A549 treated with Mapracorat at 1 μM for 4 hours (cell line): ENCODE measurements at places on chromosomes 7 and 10. TPM values are rescaled to one million over a fixed set of nuclear protein-coding genes. Genes with fewer than 3 reads are reported as not detected.

Gene SFXN2
- total RNA-seq = 2.9 to 3.4 TPM (median 3.0 TPM) in 5 replicates

Gene NKX1-2
- total RNA-seq = 0.04 to 0.06 TPM in 2 of 5 replicates, not detected in the others

Gene TFR2
- total RNA-seq = 1.7 to 3.0 TPM (median 2.7 TPM) in 5 replicates

Gene GIMAP5
- 0.08 TPM in 1 of 5 replicates, not detected in the others for total RNA-seq

Gene POM121C
- 30.4 to 43.0 TPM (median 37.6 TPM) in 5 replicates for total RNA-seq

Gene DENND2A
- 0.41 to 1.0 TPM (median 0.55 TPM) in 5 replicates for total RNA-seq

Gene TMEM176A
- not detected in 5 replicates for total RNA-seq

Gene AGK
- total RNA-seq = 25.9 to 36.7 TPM (median 28.4 TPM) in 5 replicates

Gene GIMAP7
- total RNA-seq = not detected in 5 replicates

Gene H2AZ2
- total RNA-seq = 217 to 265 TPM (median 250 TPM) in 5 replicates

Gene PNLIPRP3
- total RNA-seq = 0.08 TPM in 1 of 5 replicates, not detected in the others

Gene CAMK2B
- total RNA-seq = 0.12 to 0.58 TPM (median 0.23 TPM) in 5 replicates

Gene ATOH7
- total RNA-seq = 0.12 to 0.27 TPM (median 0.17 TPM) in 4 of 5 replicates, not detected in the other

Gene ICA1
- 0.77 to 1.6 TPM (median 1.00 TPM) in 5 replicates for total RNA-seq

Gene CNPY1
- not detected in 5 replicates for total RNA-seq

Gene PHYHIPL
- 0.11 to 0.73 TPM (median 0.35 TPM) in 5 replicates for total RNA-seq

Gene MAT1A
- total RNA-seq = 0.05 to 0.28 TPM (median 0.05 TPM) in 3 of 5 replicates, not detected in the others

Gene SFXN4
- 45.8 to 50.5 TPM (median 46.3 TPM) in 5 replicates for total RNA-seq

Gene ADCYAP1R1
- total RNA-seq = 0.02 to 0.08 TPM (median 0.04 TPM) in 4 of 5 replicates, not detected in the other

Gene SFTPA1
- total RNA-seq = not detected in 5 replicates

Gene AFAP1L2
- total RNA-seq = 19.2 to 25.5 TPM (median 21.7 TPM) in 5 replicates

Gene MMP21
- total RNA-seq = 0.08 to 0.11 TPM in 2 of 5 replicates, not detected in the others

Gene SGPL1
- 26.1 to 32.5 TPM (median 27.9 TPM) in 5 replicates for total RNA-seq

Gene MYL10
- total RNA-seq = not detected in 5 replicates

Gene OR2A12
- total RNA-seq = not detected in 5 replicates

Gene VAX1
- 0.97 to 1.7 TPM (median 1.5 TPM) in 5 replicates for total RNA-seq

Gene MNX1
- 3.0 to 5.8 TPM (median 5.5 TPM) in 5 replicates for total RNA-seq

Gene PRRT4
- 0.37 to 0.42 TPM (median 0.40 TPM) in 4 of 5 replicates, not detected in the other for total RNA-seq

Gene AGR2
- 100 to 177 TPM (median 136 TPM) in 5 replicates for total RNA-seq

Gene FAM20C
- total RNA-seq = 33.8 to 48.3 TPM (median 45.2 TPM) in 5 replicates

Gene WNT8B
- 0.06 TPM in 1 of 5 replicates, not detected in the others for total RNA-seq

Gene FAM25A
- not detected in 5 replicates for total RNA-seq

Gene CALML3
- total RNA-seq = not detected in 5 replicates

Gene TMEM140
- 0.95 to 1.2 TPM (median 1.0 TPM) in 5 replicates for total RNA-seq

Gene LRIT1
- not detected in 5 replicates for total RNA-seq

Gene PLA2G12B
- not detected in 5 replicates for total RNA-seq

Gene PKD1L1
- 0.07 to 0.44 TPM (median 0.32 TPM) in 5 replicates for total RNA-seq

Gene SH2B2
- total RNA-seq = 1.8 to 3.9 TPM (median 3.5 TPM) in 5 replicates

Gene MYPN
- 2.2 to 3.0 TPM (median 2.3 TPM) in 5 replicates for total RNA-seq

Gene EBF3
- total RNA-seq = 0.07 to 0.19 TPM (median 0.12 TPM) in 5 replicates

Gene SAP25
- 0.34 to 0.60 TPM (median 0.53 TPM) in 4 of 5 replicates, not detected in the other for total RNA-seq

Gene MEIG1
- 0.48 to 1.2 TPM (median 0.80 TPM) in 5 replicates for total RNA-seq

Gene PALD1
- 5.8 to 7.4 TPM (median 6.7 TPM) in 5 replicates for total RNA-seq

Gene HIBADH
- total RNA-seq = 38.6 to 44.4 TPM (median 42.8 TPM) in 5 replicates

Gene OR13A1
- not detected in 5 replicates for total RNA-seq

Gene CUX1
- total RNA-seq = 40.1 to 47.1 TPM (median 45.9 TPM) in 5 replicates

Gene AGAP4
- total RNA-seq = 5.2 to 10.4 TPM (median 8.3 TPM) in 5 replicates

Gene CCZ1B
- total RNA-seq = 24.4 to 35.3 TPM (median 29.4 TPM) in 5 replicates

Gene ZWINT
- 79.4 to 92.9 TPM (median 84.9 TPM) in 5 replicates for total RNA-seq

Gene CALHM1
- 0.04 TPM in 1 of 5 replicates, not detected in the others for total RNA-seq

Gene HELLS
- 22.9 to 28.9 TPM (median 23.8 TPM) in 5 replicates for total RNA-seq

Gene MYL7
- total RNA-seq = not detected in 5 replicates

Gene CPA5
- not detected in 5 replicates for total RNA-seq
